A673 (cell line): ENCODE measurements at places on chromosomes 11 and 22. TPM values are rescaled to one million over a fixed set of nuclear protein-coding genes. Genes with fewer than 3 reads are reported as not detected.

LRRC74B gene
- total RNA-seq, result not detected in 2 replicates

RAB3IL1 gene
- total RNA-seq, result 21.9 and 26.9 TPM in 2 replicates

TRIM29 gene
- total RNA-seq, result not detected in 2 replicates

GP1BB gene
- total RNA-seq, result 12.6 and 13.3 TPM in 2 replicates

CD3D gene
- not detected in 2 replicates for total RNA-seq

CCDC179 gene
- total RNA-seq, result not detected in 2 replicates

CSKMT gene
- total RNA-seq, result 59.7 and 68.8 TPM in 2 replicates

- H3K36me3 ChIP-seq, result no peaks in the 10 kb centered on the region
- no peak overlapping the region for H3K27ac ChIP-seq
- peaks cover 27% of the 10 kb centered on the region for H3K4me1 ChIP-seq
- DNase-seq, result peak; percentile 83
These were observed 88.4 kb downstream of the GRIK4 start for GRCh38 chr11:120599816-120600420.

- no peak overlapping the region for H3K27ac ChIP-seq
- no peak overlapping the region for H3K4me3 ChIP-seq
- H3K4me1 ChIP-seq, result no peaks in the 10 kb centered on the region
- DNase-seq, result no peak
- H3K27me3 ChIP-seq, result no peaks in the 10 kb centered on the region
These were observed 391.4 kb upstream of the CADM1 start for GRCh38 chr11:115895594-115895993.

GRCh38 chr11:1781593-1781975 lies 17.9 kb upstream of the CTSD start:
- no peak for DNase-seq
- no peak overlapping the region for H3K4me3 ChIP-seq
- no peaks in the 10 kb centered on the region for H3K27me3 ChIP-seq
- H3K4me1 ChIP-seq, result no peaks in the 10 kb centered on the region
- no peaks in the 10 kb centered on the region for H3K36me3 ChIP-seq

- H3K27me3 ChIP-seq, result no peaks in the 10 kb centered on the region
- no peaks in the 10 kb centered on the region for H3K36me3 ChIP-seq
- DNase-seq, result no peak
- H3K4me1 ChIP-seq, result no peaks in the 10 kb centered on the region
- H3K4me3 ChIP-seq, result no peak overlapping the region
- H3K27ac ChIP-seq, result no peak overlapping the region
These were observed 285.8 kb downstream of the SOX6 start for GRCh38 chr11:16070573-16070972.

DNA sequence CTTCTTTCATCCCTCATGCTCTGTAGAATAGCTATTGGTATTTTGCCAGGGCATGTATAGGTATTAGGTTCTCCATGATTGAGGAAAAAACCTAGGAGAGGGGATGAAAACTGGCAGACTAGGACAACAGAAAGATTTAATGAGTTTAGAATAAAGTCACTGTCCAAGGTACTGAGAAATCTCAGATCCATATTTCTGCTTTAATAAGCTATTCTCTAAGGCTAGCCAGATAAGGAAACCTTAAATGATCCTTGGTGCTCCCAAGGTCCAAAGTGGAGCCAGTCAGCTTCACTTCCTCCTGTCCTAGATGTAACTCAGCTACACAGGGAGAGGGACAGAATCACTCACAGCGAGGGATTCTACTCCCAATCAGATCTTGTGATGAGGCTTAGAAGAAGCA lies 13.7 kb upstream of the CSNK2A3 start:
- H3K27ac ChIP-seq, result no peak overlapping the region
- DNase-seq, result no peak
- H3K4me3 ChIP-seq, result no peak overlapping the region

- no peaks in the 10 kb centered on the region for H3K4me1 ChIP-seq
- no peaks in the 10 kb centered on the region for H3K36me3 ChIP-seq
- H3K27ac ChIP-seq, result no peak overlapping the region
- DNase-seq, result no peak
These were observed 101.8 kb downstream of the FEZ1 start for GRCh38 chr11:125394296-125394695.

GRCh38 chr22:38108561-38109319 lies 1.7 kb downstream of the BAIAP2L2 start:
- no peak overlapping the region for H3K4me3 ChIP-seq
- no peak overlapping the region for H3K27ac ChIP-seq
- no peaks in the 10 kb centered on the region for H3K4me1 ChIP-seq
- no peaks in the 10 kb centered on the region for H3K27me3 ChIP-seq

DNA sequence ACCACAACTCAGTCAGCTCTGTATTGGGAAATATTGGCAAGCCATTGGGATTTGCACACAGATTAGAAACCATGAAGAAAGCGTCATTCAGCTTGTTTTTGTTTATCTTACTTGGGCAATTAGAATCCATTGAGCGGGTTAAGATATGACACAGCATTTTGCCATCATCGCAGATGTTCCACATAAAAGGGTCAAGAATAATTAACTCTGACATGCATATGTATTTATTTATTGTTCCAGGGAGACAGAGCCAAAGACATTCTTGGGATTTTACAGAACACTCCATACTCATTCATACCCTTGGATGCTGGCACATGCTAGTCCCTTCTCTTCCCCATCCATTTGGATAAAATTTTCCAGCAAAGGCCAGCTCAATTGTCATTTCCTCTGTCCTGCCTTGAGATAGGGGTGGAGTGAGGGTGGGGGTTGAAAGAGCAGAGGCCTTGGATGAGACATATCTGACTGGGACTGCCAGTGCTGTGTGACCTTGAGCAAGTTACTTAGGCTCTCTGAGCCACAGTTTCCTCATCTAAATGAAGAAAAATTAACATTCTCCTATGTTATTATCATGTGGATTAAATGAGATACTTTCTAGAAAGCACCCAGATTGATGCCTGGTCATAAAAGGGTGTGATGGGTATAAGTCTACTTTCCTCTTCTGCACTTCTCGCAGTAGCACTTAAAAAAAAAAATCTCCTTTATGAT lies 179.7 kb downstream of the RRAS2 start:
- H3K36me3 ChIP-seq, result no peaks in the 10 kb centered on the region
- no peaks in the 10 kb centered on the region for H3K4me1 ChIP-seq
- no peak overlapping the region for H3K27ac ChIP-seq
- H3K4me3 ChIP-seq, result no peak overlapping the region
- no peaks in the 10 kb centered on the region for H3K27me3 ChIP-seq
- no peak for DNase-seq

- H3K4me1 ChIP-seq, result no peaks in the 10 kb centered on the region
- no peak overlapping the region for H3K4me3 ChIP-seq
- no peak for DNase-seq
- H3K27me3 ChIP-seq, result no peaks in the 10 kb centered on the region
- H3K36me3 ChIP-seq, result no peaks in the 10 kb centered on the region
These were observed 1018.3 kb downstream of the DLG2 start for GRCh38 chr11:84608837-84609196.

- no peak for DNase-seq
- no peaks in the 10 kb centered on the region for H3K4me1 ChIP-seq
- no peak overlapping the region for H3K27ac ChIP-seq
- peaks cover 9% of the 10 kb centered on the region for H3K27me3 ChIP-seq
- no peaks in the 10 kb centered on the region for H3K36me3 ChIP-seq
These were observed 136.3 kb downstream of the SHANK2 start for GRCh38 chr11:71115770-71116692.

DNA sequence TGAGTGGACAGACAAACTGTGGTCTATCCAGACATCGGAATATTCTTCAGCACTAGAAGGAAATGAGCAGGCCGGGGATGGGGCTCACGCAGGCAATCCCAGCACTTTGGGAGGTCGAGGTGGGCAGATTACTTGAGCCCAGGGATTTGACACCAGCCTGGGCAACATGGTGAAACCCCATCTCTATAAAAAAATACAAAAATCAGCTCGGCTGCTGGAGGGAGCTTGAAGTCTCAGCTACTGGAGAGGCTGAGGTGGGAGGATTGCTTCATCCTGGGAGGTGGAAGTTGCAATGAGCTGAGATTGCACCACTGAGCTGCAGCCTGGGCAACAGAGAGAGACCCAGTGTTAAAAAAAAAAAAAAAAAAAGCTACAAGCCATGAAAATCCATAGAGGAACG lies 8.0 kb upstream of the CTSD start:
- H3K36me3 ChIP-seq, result no peaks in the 10 kb centered on the region
- H3K4me3 ChIP-seq, result no peak overlapping the region
- H3K27ac ChIP-seq, result no peak overlapping the region
- no peaks in the 10 kb centered on the region for H3K27me3 ChIP-seq

DNA sequence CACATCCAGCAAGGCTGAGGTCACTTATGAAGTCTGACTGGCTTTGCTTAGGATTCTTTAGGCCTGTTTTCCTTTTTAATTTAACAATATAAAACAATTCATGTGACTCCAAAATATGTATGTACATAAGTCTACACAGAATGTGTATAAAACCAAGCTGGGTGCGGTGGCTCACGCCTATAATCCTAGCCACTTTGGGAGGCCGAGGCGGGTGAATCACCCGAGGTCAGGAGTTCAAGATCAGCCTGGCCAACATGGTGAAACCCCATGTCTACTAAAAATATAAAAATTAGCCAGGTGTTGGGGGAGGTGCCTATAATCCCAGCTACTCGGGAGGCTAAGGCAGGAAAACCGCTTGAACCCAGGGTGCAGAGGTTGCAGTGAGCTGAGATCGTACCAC lies 83.1 kb downstream of the SHANK2 start:
- H3K4me1 ChIP-seq, result no peaks in the 10 kb centered on the region
- H3K27ac ChIP-seq, result no peak overlapping the region
- H3K27me3 ChIP-seq, result no peaks in the 10 kb centered on the region
- H3K4me3 ChIP-seq, result no peak overlapping the region
- no peak for DNase-seq

- H3K27me3 ChIP-seq, result peaks cover 12% of the 10 kb centered on the region
- H3K36me3 ChIP-seq, result no peaks in the 10 kb centered on the region
- no peak overlapping the region for H3K27ac ChIP-seq
- DNase-seq, result no peak
- H3K4me1 ChIP-seq, result peaks cover 5% of the 10 kb centered on the region
These were observed 1.5 kb downstream of the TANGO2 start for GRCh38 chr22:20022231-20022977.

- DNase-seq, result no peak
- H3K4me3 ChIP-seq, result no peak overlapping the region
- H3K27ac ChIP-seq, result no peak overlapping the region
These were observed 818 bp upstream of the C1QTNF4 start for GRCh38 chr11:47595029-47595428.

GRCh38 chr11:1548221-1549070 lies 23.6 kb downstream of the DUSP8 start:
- H3K36me3 ChIP-seq, result no peaks in the 10 kb centered on the region
- no peak for DNase-seq
- H3K4me3 ChIP-seq, result no peak overlapping the region

- peaks cover 31% of the 10 kb centered on the region for H3K4me1 ChIP-seq
- peak overlapping the region; percentile 63 for H3K4me3 ChIP-seq
- H3K27me3 ChIP-seq, result no peaks in the 10 kb centered on the region
- no peaks in the 10 kb centered on the region for H3K36me3 ChIP-seq
These were observed 499 bp downstream of the ATL3 start for GRCh38 chr11:63670433-63671321.
